Right renal pelvis (tissue), 4 donors: ENCODE measurements at places on chromosomes 5 and 9.

- DNase-seq: no peak
Observed at GRCh38 chr9:87515588-87516221, 18.0 kb downstream of the DAPK1 start.

- no peak for DNase-seq
Observed at GRCh38 chr5:15655683-15656082, 155.7 kb downstream of the FBXL7 start.

DNA sequence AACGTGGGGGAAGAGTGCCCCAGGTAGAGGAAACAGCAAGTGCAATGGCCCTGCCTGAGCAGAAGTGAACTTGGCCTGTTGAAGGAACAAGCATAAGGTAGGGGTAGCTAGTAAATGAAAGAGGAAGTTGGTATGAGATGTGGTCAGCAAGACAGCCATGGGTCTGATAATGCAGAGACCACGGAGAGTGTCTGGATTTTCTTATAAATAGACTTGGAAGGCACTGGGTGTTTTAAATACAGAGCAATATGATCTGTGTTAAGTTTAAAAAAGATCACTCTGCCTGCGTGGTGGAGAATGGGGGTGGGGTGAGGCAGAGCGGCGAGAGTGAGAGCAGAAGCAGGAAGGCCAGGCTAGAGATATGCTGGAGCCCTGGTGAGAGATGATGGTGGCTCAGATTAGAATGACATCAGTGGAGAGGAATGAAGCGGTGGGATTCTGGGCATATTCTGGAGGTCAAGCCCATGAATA lies 4.2 kb downstream of the ADAM19 start:
- DNase-seq: no peak

GRCh38 chr5:175478008-175478383 lies 364 bp upstream of the SFXN1 start:
- no peak for DNase-seq

GRCh38 chr9:25260046-25260445 lies 418.2 kb downstream of the TUSC1 start:
- no peak for DNase-seq

DNA sequence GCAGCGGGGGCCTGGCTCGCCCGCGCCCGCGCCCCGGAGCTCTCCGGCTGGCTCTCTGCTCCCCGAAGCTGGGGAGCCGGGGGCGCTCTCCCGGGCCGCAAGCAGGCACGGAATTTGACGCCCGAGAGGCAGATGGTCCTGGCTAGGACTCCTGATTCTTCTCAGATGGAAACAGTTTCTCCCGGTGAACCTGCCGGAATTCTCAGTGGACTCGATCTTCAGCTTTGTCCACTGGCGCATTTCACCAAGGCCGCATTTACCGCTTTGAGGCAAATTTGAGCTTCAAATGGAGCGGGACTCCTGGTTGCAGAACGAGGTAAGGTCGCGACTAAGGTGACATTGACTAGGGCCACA lies 305.7 kb upstream of the KCNN2 start:
- DNase-seq: no peak

GRCh38 chr5:141674747-141675146 lies 7.3 kb downstream of the ARAP3 start:
- DNase-seq: no peak

DNA sequence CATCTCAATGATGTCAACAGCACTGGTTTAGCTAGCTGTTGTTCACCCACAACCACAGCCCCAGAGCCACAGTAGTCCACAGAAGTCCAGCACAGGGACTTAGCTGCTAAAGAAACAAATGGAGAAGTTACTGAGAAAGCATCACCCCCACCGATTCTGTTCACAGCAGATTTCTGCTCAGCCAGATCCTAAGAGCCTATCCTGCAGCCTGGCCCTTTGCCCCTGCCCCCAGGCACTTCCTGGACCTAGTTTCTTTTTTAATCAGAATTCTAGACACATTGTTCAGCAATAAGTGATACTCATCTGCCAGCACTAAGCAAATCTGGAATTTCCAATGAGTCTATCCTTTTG lies 7.4 kb downstream of the B4GALT1 start:
- DNase-seq: no peak

GRCh38 chr5:141935538-141935937 lies 11.9 kb downstream of the DELE1 start:
- no peak for DNase-seq

DNA sequence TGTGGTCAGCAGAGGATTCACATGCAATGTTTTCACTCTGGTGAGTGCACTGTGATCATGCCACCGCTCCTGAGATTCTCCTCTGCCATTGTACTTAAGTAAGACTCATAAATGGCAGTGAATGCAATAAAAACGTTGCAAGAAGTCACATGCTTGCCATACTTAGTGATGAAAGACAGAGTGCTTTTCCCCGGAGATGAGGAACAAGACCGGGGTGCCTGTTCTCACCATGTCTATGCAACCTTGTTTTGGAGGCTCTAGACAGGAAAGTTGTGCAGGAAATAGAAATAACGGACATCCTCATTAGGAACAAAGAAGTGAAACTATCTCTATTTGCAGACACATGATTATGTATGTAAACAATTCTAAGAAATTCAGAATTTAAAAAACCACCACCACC lies 84.7 kb upstream of the IRX2 start:
- DNase-seq: no peak

GRCh38 chr5:163293836-163294235 lies 143.6 kb upstream of the CCNG1 start:
- no peak for DNase-seq

DNA sequence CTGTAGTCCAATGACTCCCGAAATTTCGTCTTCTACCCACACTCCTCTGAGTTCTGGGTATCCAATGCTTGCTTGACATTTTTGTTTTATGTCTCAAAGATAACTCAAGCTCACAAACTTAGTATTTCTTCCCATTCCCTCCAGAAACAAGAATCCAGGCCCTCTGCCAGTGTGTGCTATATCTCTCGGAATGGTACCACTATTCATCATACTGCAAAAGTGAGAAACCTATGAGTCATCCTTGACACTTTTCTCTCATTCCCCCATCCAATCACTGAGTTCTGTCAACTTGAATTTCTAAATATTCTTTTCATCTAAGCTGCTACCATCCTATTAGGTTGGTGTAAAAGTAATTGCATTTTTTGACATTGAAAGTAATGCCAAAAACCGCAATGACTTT lies 9.8 kb downstream of the SLC12A2 start:
- DNase-seq: no peak

- DNase-seq: no peak
Observed at GRCh38 chr9:99162759-99163364, 57.9 kb downstream of the TGFBR1 start.

DNA sequence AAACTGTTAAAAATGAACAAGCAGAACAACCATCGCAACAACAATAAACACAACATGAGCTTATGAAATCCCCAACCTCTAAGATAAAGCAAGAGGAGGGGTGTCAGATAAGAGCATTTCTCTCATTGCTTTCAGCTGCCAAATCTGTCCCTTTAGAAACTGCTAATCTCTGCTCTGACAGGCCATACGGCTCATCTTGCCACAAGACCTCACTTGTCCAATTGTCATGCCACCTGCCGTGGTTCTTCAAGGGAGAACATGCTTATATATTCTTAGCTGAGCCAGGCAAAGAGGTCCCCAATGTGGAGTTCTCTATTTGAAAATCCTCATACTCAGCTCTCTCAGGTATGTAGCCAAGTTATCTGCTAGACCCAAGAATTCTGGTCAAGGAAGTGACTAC lies 405.0 kb upstream of the TNC start:
- no peak for DNase-seq

- no peak for DNase-seq
Observed at GRCh38 chr9:108831496-108832178, 24.1 kb downstream of the ACTL7B start.

GRCh38 chr9:76638001-76638400 lies 126.2 kb upstream of the PCA3 start:
- no peak for DNase-seq

DNA sequence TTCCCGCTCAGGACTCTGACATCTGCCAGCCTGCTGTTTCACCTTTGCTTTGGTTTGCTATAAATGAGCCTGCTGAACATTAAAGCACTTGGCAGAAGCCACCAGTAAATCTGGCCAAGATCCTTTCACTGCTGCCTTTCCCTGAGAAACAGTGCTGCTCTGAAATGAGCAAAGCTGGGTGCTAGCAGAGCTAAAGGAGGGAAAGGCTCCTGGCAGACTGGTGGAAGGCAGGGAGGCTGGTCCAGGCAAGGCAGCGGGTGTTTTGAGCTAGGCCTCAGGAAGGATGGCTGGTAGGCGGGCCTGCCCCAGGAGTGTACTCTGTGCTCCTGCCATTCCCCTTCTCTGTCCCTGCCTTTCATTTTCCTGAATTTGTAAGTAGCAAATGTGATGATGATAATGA lies 52.5 kb upstream of the PTGS1 start:
- no peak for DNase-seq

- DNase-seq: no peak
Observed at GRCh38 chr5:109676920-109677319, 12.8 kb upstream of the MAN2A1 start.

DNA sequence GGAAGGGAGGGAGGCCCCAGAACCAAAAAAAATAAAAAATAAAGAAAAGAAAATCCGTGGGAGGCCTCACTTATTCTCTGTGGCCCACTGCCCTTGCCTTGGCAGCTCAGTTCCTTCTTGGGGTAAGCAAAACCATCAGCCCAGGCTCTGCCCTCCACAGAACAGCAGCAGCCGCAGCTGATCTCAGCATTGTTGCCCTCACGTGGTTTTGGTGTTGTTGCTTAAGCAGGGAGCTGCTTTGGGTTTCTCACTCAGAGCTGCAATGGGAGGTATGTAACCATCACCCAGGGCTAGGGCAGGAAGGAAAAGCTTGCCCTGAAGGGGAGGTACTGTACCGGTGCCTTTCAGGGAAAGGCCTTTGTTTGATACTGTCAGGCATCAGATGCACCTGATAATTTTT lies 374.7 kb upstream of the WWC1 start:
- DNase-seq: no peak

DNA sequence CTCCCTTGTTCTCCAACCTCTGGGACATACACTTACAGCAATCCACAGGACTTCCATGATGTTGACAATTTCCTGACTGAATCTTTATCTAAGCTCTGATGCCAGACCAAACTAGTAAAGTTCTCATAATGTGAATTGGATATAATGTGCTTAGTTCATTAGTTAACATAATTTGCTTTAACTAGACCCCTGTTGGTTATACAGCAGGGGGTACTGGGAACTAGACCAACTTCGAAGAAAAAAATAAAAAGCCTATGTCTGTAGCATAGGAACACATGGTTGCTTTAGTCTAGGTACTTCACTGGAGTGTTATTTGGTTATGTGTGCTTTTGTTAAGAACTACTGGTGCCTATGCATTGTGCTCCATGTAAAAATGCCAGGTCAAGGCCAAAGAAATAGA lies 173.8 kb downstream of the ADAMTS6 start:
- no peak for DNase-seq

GRCh38 chr5:121949885-121950284 lies 11.9 kb upstream of the SRFBP1 start:
- peak; percentile 35 for DNase-seq

DNA sequence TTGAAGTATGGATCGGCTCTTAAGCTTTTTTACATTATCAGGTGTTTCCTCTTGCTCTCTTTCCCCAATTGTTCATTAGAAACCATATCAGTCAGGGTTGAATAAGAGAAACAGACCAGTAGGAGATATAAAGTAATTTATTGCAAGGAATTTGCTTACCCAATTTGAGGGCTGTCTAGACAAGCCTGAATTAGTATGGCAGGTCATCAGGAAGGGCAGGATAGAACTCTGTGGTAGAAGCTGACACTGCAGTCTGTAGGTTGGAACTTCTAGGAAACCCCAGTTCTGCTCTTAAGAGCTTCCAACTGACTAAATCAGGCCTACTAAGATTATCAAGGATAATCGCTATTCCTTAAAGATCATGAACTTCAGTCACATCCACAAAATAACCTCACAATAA lies 24.3 kb downstream of the ISOC1 start:
- no peak for DNase-seq

- DNase-seq: no peak
Observed at GRCh38 chr9:133421615-133422542, at the start of gene ADAMTS13. Gene ADAMTS13, plus strand, starts transcription at chr9:133422367. Its CDS starts 77 bp downstream, at chr9:133422444.

- no peak for DNase-seq
Observed at GRCh38 chr5:10339958-10340357, 13.5 kb upstream of the MARCHF6 start.

DNA sequence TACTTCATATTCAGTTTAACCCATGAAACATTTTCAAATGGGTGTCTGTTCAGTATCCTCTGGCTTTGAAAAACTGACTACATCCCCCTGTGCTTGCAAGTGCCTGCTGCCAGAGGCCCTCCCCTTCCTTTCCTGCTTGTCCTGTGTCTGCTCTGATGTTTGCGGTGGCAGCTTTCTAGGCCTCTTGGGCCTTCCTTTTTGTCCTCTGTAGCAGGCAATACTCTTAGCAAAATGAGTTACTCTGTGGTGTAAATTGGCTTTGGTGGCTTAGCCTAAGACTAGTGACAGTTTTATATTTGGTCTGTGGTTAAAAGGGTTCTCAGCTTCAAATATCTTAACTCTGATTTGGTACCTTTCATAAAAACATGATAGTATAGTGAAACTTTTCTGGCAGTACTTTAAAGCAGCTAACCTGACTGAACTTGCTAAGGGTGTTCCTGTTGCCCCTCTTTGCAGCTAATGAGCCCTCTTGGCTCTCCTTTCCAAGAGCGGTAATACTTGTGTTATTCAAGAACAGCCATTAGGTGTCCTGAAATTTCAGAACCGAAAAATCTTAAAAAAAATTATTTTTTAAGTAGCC lies 76.6 kb downstream of the GOLM1 start:
- DNase-seq: no peak

DNA sequence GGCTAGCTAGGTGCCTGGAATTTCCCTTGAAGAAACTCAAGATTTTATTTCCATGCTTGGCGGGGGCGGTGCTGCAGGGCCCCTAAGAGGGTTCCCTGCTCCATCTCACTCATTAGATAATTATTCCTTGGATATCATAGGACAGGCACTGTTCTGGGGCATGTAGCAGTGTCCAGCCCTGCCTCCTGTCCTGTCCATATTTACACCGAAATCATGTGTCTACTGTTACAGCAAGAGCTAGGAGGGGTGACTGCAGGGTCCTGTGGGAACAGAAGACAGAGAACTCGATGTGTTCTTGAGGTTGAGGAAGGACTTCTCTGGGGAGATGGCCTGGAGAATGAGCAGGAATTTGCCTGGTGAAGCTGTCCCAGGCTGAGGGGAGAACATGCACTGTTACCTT lies 96.6 kb downstream of the CYFIP2 start:
- no peak for DNase-seq

DNA sequence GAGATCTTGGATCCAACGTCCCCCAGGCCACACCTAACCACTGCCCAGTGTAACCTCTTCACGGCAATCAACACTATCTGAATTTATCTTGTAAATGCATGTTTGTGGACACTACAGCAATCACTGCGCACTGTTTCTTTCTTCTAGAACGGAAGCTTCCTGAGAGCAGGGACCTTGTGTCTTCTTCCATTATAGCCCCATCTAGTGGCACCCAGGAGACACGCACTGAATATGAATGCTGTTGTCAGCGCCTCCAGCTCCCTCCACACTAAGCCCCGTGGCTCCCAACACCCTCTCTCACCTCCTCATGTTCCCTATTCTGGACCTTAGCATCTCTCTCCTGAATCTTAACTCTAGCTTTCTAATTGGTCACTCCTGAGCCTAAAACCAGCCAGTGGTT lies 72.7 kb downstream of the SMIM23 start:
- no peak for DNase-seq

- DNase-seq: no peak
Observed at GRCh38 chr9:21684831-21685362, 117.5 kb upstream of the MTAP start.

- no peak for DNase-seq
Observed at GRCh38 chr9:94985649-94986048, 259.1 kb downstream of the AOPEP start.

GRCh38 chr9:117415358-117415914 lies 579 bp upstream of the ASTN2 start:
- DNase-seq: no peak

- no peak for DNase-seq
Observed at GRCh38 chr5:39779831-39780230, 355.1 kb upstream of the DAB2 start.
